ENCODE measurements at places on chromosomes 6 and 20. TPM values are rescaled to one million over a fixed set of nuclear protein-coding genes. Genes with fewer than 3 reads are reported as not detected.

DNA sequence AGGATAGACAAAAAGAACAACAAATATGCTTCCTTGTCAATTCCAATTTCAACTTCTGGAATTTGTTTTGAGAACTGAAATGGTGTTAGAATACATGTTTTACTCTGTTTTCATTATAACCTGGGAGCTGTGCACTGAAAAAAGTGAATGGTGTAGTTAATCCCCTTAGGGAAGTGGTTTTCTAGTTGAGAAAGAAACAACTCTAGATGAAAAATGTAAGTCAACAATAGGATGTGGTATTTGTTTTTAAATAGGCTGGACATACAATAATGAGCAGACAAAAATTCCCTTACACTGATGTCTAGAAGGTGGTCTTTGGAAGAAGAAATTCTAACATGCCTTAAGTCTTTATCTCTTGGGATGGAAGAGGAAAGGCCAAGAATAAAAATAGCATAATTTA is 59.9 kb upstream of the TINAG start:
- no peak for DNase-seq

- no peak for DNase-seq
Observed at GRCh38 chr6:56297022-56297989, 49.9 kb upstream of the COL21A1 start.

DNA sequence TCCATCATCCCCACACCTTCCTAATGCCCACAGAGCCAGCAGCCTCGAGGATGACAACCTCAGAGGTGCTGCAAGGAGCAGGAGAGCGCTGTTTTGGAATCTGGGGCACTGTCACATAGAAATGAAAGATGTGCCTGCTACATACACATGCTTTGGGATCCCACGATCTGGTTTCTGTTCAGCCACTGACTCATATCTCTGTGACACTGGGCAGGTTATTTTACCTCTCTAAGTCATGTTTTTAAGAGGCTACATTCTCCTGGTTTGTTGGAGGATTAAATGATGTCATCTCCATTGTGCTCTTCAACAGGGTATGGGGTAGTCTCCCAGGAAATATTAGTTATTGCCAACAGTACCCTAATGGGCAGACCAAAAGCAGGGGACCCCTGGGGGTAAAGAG is 32.6 kb upstream of the TAB2 start:
- DNase-seq = no peak

GRCh38 chr20:32488066-32488838 is 96.9 kb downstream of the NOL4L start:
- DNase-seq = no peak

DNA sequence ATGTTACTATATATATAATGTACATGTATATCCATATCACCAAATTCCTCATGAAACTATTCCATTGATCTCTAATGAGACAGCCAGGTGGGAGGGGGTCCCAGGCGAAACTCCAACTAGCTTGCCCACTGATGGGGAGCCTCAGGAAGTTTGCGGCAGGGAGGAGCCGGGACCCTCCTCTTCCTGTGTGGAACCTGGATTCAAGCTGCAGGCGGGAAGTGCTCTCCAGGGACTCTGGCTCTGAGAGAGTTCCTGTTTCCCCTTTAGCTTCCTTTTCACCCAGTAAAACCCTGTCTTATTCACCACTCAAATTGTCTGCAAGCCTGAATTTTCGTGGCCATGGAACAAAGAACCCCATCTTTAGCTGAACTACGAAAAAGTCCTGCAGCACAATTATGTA is 152.2 kb downstream of the OPN5 start:
- DNase-seq = no peak

DNA sequence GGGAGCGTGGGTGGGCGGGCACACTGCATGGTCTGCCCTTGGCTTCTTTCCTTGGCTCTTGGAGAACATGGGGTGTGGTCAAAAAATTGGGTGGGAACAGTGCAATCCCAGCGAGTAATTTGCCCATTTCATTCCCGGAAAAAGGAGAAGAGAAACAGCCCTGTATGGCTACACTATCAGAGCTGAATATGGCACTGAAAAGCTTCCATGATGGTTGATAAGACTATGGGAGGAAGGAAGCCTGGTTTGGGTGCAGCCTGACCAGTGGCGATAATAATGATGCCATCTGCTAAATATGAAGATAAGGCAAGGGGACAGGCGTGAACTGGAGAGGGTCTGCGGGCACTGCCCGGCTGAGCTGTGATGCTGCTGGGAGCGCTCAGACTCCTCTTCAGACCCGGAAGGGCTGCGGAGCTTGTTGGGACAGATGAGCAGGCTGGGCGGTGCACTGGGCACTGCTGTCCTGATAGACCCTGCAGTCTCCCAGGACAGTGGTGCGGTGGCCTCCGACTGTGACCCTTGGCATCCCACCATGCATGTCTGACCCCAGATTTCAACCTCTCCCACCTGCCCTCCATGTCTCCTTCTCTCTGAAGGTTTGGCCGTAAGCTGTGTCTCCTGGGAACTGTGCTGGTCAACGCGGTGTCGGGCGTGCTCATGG is 10.2 kb downstream of the SLC22A1 start:
- no peak for DNase-seq

DNA sequence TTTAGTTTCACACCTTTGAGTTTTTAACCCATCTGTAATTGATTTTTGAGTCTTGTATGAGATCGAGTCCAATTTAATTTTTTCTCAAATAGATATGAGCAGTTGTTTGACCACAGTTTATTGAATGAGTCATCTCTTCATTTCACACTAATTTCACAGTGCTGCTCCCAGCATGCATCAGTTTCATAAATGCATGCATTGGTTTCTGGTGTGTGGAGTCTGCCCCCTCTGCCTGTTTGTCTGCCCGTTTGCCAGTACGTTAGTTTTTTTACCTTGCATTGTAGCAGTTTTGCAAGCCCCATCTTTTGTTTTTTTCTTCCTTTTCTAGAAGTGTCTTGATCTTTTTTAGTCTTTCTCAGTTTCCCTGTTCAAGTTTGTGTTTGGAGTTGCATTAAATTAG is 11.9 kb downstream of the SLX4IP start:
- peak; percentile 84 for DNase-seq

The HSPA12B gene
- total RNA-seq = not detected

The VNN1 gene
- total RNA-seq = not detected

The ZNF391 gene
- 0.28 TPM for total RNA-seq

The CDK5RAP1 gene
- total RNA-seq = 28.1 TPM

The DEF6 gene
- total RNA-seq = 2.5 TPM
